Naive B cell (primary cell): ENCODE measurements at places on chromosomes 1 and 21. TPM values are rescaled to one million over a fixed set of nuclear protein-coding genes. Genes with fewer than 3 reads are reported as not detected.
A peak's percentile ranks its signal among the peaks of the same experiment; 100 is the strongest.

The HPDL gene
- 0.81 TPM for polyA plus RNA-seq

The ACTN2 gene
- not detected for polyA plus RNA-seq

The KLF17 gene
- not detected for polyA plus RNA-seq

The CRNN gene
- not detected for polyA plus RNA-seq

The RPE65 gene
- polyA plus RNA-seq, result not detected

The NID1 gene
- polyA plus RNA-seq, result not detected

The PTBP2 gene
- polyA plus RNA-seq, result 8.1 TPM

The SYNC gene
- polyA plus RNA-seq, result not detected

The FAM3B gene
- not detected for polyA plus RNA-seq

The S100A3 gene
- polyA plus RNA-seq, result not detected

The CFH gene
- polyA plus RNA-seq, result not detected

The CLCA4 gene
- not detected for polyA plus RNA-seq

The TMEM269 gene
- polyA plus RNA-seq, result not detected

The FLG2 gene
- polyA plus RNA-seq, result not detected

The CR2 gene
- polyA plus RNA-seq, result 93.6 TPM

The AMY1B gene
- polyA plus RNA-seq, result not detected

DNA sequence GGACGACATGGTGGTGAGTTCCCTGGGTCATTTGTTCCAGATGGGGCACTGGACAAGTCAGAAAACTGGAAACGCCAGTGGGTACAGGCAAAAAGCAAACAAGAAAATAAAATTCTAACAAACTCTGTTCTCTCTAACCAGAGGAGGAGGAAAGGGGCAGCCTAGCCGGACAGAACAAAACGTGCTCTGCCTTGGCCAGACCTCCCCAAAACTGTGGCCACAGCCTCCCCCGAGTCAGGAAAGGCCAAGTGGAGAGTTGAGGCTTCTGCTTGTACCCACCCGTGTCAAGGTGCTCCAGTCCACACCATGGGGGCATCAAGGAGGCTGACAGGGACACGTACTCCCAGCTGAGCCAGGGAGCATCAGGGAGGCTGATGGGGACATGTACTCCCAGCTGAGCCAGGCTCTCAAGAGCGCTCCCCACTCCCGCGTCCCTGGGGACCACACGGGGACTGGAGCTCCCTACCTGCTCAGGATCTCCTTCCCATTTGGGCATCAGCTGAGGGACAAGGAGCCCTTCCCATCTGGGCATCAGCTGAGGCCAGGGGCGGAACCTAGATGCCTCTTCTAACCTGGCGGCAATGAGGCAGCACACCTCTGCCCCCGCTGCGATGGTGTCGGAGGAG lies 154.8 kb upstream of the COL6A1 start:
- no peak for DNase-seq

GRCh38 chr21:15138490-15138889 lies 73.7 kb upstream of the NRIP1 start:
- no peak for DNase-seq

- DNase-seq, result no peak
These were observed 31.3 kb upstream of the SLC19A1 start for GRCh38 chr21:45573452-45574035.

- DNase-seq, result no peak
These were observed 2.5 kb upstream of the PCBP3 start for GRCh38 chr21:45640888-45641479.

GRCh38 chr1:27416387-27417111 lies 24.1 kb downstream of the GPR3 start:
- DNase-seq, result peak; percentile 56

DNA sequence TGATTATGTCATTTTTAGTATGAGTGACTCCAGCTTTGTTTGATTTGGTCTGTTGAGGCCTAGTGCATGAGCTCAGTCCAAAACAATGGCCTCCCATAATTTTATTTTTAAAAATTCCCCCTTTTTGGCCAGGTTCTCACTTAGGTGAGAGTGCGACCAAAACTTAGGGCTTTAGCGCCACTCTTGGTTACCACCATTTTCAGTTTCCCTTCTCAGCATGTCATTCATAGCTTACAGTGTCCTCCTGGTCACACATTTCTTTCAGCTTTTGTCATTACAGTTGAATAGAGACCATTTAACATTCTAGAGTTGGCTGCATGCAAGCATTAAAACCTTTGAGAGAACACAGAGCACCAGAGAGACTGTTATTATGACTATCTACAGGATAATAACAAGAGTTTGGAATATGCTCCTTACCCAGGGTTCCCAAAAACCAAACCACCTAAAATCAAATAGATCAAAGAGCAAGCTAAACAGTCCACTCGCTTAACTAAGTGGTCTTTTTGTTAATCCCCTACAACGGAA lies 85.4 kb downstream of the TLR5 start:
- DNase-seq, result no peak

GRCh38 chr1:208081972-208082371 lies 162.2 kb downstream of the PLXNA2 start:
- DNase-seq, result no peak

- no peak for DNase-seq
These were observed 22.7 kb downstream of the INAVA start for GRCh38 chr1:200917291-200917817.

- no peak for DNase-seq
These were observed 23.1 kb upstream of the CNN3 start for GRCh38 chr1:94949681-94950661.

DNA sequence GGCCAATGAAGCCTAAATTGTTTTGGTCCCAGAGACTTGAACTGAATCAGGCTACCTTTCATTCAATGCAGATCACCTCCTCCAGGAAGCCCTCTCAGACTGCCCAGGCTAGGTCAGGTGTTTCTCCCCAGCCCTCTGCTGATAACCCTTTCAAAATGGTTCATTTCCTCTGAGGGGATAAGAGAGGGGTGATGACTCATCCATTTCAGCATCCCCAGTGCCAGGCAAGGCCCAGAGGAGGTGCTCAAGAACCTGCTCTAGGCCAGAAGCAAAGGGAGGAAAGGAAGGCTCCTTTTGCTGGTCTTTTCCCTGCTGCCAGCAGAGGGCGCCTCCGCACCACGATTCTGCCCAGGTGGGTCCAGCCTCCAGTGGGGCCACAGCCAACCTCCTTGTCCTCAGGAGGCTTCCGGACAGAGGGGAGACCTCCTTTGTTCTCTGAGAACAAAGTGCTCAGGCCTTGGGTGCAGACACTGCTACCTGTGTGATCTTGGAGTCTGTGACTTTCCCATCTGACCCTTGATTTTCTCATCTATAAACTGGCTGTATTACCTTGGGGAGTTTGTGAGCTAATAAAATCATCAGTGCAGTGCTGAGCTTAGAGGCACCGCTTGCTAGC lies 45.3 kb upstream of the ARHGEF10L start:
- DNase-seq, result peak; percentile 41

DNA sequence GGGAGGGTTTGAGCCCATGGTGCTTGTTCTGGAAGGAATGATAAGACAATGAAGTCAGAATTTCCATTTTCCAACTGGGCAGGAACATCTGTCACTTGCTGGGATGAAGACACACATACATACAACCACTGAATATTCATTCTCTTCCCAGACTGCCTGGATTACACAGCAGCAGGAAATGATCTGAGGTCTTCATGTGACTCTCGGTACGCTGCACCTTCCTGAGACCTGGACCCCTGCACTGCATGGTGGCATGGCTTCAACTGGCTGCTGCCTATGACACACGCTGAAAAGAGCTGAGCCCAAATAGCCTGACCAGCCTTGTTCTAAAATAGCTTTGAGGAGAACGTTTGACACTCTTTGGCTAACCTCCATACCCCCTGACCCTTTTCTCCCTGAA lies 150.6 kb downstream of the GABPA start:
- DNase-seq, result no peak

GRCh38 chr1:66084442-66084841 lies 291.7 kb downstream of the PDE4B start:
- no peak for DNase-seq

- no peak for DNase-seq
These were observed 107.0 kb upstream of the HMCN1 start for GRCh38 chr1:185627171-185627570.

DNA sequence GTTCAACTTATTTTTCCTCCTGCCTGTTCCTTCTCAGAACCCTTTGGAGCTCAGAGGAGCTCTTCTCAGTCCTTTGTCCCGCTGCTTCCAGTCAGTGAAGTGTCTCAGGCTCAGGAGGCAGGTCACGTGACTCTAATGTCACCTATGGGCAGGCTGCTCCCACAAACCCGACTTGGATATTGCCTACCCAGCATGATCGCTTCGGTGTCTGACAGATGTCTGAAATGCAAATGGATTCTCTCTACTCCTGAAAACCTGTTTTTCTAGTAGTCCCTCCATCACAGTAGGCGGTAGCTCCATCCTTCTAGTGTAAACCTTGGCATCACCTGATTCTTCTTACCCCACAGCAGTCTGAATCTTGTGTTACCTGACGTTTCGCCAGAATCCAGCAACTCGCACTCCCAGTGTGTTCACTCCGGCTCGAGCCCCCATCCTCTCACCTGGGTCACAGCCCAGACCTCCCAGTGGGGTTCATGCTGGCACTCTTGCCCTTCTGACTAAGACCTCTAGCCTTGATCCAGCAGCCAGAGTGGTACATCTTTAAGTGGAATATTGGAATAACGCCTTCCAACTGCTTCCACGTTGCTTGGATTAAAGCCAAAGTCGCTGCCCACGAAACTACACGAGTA lies 5.4 kb downstream of the PADI6 start:
- DNase-seq, result no peak

- DNase-seq, result no peak
These were observed 248.8 kb upstream of the FOXD3 start for GRCh38 chr1:63073309-63074306.

- no peak for DNase-seq
These were observed 99.7 kb upstream of the CD34 start for GRCh38 chr1:208010487-208011071.

- no peak for DNase-seq
These were observed 417.7 kb upstream of the USP24 start for GRCh38 chr1:55632906-55633305.

DNA sequence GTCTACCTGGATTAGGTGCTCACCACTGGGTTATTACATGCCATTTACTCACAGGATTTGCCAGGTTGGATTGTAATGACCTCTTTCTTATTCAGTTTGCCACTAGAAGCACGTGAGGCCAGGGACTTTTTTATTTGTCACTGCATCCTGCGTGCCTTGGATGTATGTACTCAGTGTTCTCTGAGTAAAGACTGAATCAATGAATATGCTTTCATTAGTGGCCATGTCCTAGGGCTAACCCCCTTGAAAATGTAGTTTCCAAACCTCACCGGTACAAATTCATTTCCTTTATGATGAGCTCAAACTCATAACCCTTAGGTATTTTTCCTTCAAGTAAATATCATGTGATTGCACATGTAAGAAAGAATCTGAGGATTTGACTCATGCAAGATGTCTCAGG lies 1.3 kb upstream of the ZP4 start:
- no peak for DNase-seq

- no peak for DNase-seq
These were observed 45.9 kb downstream of the LUZP1 start for GRCh38 chr1:23122796-23123195.

DNA sequence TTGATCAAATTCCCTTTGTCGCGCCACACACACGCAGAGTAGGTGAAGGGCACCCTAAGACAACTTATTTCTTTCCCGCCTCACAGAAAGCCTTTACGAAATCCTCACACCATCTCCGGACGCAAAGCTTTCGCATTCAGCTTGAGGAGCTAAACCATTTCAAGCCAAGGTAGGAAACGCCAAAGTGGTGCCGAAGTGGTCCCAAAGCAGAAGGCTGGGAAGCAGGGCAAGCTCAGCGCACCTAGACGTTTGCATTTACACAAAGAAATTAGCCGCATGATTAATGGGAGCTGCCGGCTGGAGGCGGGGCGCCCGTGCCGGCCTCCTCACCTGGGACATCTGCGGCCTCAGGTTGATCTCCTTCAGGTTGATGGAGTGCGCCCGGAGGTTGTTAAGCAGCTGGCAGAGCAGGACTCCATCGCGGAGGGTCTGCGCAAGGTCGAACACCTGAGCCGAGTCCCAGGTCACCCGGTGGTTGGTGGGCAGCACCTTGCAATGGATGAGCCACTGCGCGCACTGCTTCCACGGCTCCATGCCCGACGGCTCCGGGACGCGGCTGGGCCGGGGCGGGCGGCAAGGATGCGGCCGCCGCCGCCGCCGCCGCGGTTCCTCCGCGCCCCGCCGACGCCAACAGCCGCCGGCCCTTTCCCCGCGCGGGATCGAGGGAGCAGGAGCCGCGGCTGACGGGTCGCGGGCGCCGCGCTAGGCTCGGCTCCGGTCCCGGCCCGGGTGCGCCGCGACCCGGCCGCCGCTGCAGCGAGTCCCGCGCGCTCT lies 457 bp downstream of the VAV3 start:
- no peak for DNase-seq

- no peak for DNase-seq
These were observed 61.8 kb upstream of the DAB1 start for GRCh38 chr1:57485643-57486042.

GRCh38 chr1:236103646-236104218 lies 38.6 kb upstream of the GPR137B start:
- DNase-seq, result peak; percentile 44

GRCh38 chr1:237124856-237125462 lies 83.0 kb downstream of the RYR2 start:
- DNase-seq, result no peak

GRCh38 chr1:199931666-199932377 lies 95.7 kb upstream of the NR5A2 start:
- peak; percentile 23 for DNase-seq

DNA sequence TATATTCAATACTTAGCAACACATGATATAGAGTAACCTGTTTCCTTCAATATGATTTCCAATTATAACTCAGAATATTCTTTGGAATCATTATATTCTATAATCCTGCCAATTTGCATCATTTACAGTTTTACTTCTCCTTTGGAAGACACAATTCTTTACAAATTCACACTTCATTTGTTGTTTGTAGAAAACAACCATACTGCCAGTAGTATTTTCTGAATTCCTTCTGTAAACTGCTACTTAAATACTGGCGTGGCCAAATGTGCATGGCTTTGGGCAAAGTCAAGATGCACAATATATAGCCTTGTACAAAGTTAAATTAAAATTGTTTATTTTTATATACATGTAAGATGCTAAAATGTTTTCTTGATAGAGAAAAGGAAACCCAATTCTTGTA lies 687.1 kb upstream of the NEGR1 start:
- DNase-seq, result no peak

GRCh38 chr21:46646541-46647154 lies 11.2 kb downstream of the PRMT2 start:
- DNase-seq, result no peak

DNA sequence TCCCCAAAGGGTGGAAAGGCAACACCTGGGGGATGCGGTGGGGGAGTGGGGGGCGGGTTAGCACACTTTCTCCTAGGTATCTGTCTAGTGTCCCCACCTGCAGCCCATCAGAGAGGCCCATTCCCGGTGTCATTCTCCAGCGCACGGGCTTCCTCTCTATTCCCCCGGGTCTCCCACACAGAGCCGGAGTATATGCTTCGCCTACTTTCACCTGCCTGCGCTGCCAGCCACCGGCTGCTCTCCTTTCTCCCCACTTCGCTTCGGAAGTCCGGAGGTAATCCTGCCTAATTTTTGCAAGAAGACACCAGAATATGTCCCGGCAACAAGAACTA lies 852 bp downstream of the RGS7 start:
- no peak for DNase-seq
